ENCODE measurements at places on chromosomes 7 and 10.

GRCh38 chr7:142956951-142957623 is 5.1 kb downstream of the KEL start:
- DNase-seq = no peak

GRCh38 chr7:126778101-126778500 is 474.6 kb downstream of the GRM8 start:
- DNase-seq = no peak

- no peak for DNase-seq
Measured at GRCh38 chr7:77570330-77571011, 33.4 kb downstream of the PTPN12 start.

GRCh38 chr10:47331954-47332353 is 9.7 kb downstream of the GDF2 start:
- DNase-seq = no peak

DNA sequence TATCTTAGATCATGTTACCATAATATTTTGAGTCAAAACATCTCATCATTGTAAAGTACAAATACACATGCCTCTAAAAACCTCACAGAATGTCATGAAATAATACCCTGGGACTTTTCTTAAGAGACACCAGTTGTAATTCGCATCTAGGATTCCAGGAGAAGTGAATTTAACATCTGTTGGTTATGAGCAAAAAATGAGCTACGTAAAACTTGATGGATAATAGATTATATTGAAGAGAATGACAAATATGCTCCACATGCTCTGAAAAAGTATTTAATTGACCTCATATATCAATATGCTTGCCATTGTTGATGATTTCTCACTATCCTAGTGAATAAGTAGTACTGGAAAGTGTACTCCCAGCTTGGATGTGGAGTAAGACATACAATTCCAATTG is 227.0 kb downstream of the BBS9 start:
- DNase-seq = no peak

DNA sequence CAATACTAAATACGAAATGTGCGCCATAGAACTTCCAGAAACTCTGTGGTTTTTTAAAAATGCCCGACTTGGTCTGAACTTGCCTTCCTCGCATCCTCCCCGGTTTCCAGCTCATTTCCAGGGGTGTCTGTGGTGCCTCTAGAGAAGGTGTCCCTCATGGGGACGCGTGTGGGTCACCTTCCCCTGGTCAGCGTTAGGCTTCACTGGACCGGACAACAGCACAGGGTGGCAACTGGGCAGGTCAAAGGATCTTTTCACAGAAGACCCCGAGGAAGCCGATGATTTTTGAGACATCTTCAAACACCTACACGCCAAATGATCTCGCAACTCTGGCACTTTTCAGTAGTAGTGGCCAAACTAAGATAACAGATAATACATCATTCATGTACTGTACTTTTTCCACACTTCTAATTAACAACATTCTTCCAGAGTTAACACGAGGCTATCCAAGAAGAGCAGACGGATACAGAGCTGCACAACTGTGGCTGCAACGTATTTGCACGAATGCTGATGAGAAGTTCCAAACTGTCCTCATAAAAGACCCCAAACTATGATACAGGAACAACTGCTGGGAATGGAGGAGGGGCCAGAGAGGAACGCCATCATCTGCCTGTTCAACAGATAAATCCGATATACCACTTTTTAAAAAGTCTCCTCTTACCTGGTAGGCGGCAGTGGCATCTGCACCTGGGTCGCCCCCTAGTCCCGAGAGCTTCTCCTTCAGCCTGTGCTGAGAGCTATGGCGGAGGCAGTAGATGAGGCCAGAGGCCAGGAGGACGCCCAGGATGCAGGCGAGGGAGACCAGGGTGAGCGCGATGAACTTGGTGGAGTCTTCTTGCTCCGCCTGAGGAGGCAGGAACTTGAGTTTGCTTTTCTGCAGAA is 345.5 kb downstream of the DNAJB6 start:
- no peak for DNase-seq

GRCh38 chr7:120337308-120337907 is 64.4 kb downstream of the KCND2 start:
- DNase-seq = no peak

DNA sequence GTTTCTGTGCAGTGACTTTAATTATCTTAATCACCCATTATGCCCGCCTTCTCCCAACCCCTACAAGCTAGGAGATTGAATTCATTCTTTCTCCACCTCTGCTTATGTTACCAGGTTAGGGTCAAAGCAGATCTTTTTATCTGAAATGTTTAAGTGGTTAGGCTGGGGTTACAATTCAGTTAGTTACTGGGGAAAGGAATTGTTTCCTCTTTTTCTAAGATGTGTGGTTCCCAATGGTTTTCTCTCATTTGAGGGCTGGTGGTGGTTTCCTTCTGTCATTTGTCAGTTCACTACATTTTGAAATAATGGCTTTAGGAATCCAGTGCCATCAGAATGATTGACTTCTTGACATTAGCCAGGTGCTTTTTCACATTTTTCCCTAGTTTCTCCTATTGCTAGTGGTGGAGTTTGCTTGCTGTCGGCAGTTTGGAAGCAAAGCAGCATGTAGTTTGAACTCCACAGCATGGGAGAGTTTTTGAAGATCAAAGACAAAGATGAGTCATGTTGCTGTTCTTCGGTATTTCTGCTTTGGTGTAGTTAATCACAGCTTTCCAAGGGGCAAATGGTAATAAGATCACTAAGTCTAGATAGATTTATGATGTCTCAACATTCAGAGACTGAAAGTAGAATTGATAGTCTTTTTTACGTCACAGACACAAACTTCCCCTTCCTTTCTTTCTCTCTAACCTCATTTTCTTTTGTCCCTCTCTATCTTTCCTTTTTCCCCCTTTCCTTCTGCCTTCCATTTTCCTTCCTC is 168.2 kb downstream of the SND1 start:
- no peak for DNase-seq

GRCh38 chr10:11677480-11677879 is 64.7 kb upstream of the ECHDC3 start:
- DNase-seq = no peak

GRCh38 chr7:25541094-25541821 is 313.0 kb upstream of the NPVF start:
- no peak for DNase-seq

GRCh38 chr10:85921789-85922188 is 444.8 kb downstream of the GRID1 start:
- no peak for DNase-seq

DNA sequence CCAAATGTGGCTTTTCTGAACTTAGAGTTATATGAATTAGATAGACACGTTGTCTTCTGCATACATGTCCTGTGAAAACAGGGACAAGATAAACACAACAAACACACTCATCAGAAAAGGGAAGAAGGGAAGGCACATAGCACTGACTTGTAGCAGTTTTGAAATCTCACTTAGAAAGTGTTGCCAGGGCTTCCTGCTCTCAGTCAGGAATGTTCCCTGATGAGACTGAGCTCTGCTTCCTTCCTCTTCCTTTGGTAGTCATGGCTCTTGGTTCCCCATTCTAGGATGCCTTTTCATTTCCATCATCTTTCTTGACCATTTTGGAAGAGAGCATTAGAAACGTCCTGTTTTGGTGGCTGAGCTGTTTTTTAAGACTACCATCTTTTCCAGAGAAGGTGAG is 233.8 kb upstream of the LYZL1 start:
- DNase-seq = no peak

GRCh38 chr7:143334244-143334643 is 18.3 kb downstream of the CLCN1 start:
- no peak for DNase-seq

- DNase-seq = no peak
Measured at GRCh38 chr7:157423348-157423747, 86.5 kb downstream of the DNAJB6 start.

GRCh38 chr7:36570528-36571189 is 153.6 kb downstream of the AOAH start:
- no peak for DNase-seq

- no peak for DNase-seq
Measured at GRCh38 chr7:101547916-101548661, 81.0 kb downstream of the MYL10 start.

DNA sequence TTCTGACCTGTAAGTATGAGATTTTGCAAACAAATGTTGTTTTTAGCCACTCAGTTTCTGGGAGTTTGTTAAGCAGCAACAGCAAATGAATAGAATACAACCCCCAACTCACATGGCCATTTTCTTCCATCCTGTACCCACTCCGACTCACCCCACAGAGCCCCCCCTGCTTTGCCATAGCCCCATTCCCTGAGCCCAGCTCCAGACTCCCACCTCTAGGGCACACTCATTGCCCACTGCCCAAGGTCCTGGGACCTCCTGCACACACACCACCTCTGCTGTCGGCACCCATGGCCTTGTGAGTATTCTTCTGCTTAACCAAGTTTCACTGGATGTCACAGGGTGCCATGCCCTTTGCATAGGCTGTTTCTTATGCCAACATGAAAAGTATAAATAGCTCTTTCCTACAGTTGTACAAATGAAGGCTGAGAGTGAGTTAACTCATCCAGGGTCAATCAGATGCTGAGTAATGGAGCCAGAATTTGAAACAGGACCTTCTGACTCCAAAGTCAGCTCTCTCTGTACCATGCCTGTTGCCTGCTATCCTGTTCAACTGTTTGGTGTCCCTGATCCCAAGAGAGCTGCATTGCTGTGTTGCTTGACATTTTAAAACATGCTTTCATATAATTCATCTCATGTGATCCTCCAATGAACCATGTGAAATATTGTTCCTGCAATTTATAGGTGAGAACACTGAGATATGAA is 367.8 kb upstream of the ZMIZ1 start:
- no peak for DNase-seq

DNA sequence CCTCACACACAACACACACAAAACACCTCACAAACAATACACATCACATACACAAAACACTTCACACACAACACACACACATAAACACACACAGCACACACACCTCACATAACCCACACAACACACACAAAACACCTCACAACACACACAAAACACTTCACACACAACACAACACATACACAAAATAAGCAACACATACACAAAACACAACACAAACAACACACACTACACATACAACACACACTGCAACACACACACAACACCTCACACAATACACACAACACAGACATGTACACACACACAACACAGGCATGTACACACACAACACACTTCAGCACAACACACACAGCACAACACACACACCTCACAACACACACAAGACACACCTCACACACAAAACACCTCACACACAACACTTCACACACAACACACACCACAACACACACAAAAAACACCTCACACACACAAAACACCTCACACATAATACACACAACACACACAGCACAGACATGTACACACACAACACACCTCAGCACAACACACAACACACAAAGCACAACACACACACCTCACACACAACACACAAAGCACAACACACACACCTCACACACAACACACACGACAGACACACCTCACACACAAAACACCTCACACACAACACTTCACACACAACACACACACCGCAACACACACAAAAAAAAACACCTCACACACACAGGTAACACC is 107.5 kb downstream of the TNS3 start:
- no peak for DNase-seq

- no peak for DNase-seq
Measured at GRCh38 chr7:26081638-26082037, 70.4 kb upstream of the NFE2L3 start.

DNA sequence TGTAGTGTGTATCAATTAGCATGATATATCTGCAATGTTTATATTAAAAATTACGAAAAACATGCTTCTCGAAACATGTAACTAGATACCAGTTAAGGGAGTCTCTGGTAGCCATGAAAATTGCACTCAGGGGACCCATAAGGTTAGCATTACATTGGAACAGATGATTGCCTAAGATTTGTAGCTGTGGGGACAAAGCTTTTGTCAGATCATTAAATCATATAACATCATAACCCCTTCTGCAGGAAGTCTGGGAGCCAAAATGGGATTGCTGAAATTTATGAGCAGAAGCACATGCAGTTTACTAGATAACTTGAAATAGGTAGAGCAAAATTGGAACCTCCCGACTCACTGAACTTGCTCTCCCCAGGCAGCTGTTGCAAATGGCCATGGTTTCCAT is 235.0 kb upstream of the IGFBP3 start:
- no peak for DNase-seq

DNA sequence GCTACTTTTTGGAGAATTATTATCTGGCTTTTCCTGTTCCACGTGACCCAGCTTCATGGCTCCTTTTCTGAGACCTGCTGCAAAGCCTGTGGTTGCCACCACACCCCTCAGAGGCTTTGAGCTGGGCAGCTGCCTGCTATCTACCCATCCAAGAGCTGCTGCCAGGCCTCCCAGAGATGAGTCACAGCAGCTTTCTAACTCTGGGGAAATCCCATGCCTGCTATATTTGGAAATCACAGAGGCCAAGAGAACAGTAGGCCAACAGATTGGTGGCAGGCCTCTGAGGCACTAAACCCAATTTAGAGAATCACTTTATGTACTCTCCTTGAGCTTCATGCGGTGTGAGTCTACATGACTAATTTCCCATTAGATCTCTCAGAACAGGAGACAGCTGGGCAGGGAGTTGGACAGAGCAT is 35.2 kb downstream of the SGCE start:
- DNase-seq = no peak

DNA sequence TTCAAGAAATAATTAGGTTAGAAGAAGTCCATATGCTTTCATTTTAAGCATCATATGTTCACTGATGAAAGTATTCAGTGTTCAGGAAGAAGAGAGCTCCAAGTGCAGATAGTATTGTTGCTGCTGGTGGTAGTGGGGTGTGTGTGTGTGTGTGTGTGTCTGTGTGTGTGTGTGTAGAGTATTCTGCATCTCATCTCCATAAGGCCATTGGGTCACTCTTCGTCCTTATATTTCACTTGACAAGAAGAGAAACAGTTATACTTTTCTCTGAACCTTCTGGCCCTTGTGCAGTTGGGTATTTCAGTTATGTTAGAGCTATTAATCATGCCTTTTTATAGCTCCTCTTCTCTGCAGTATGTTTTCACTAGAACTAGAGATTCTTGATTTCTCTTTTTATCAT is 26.2 kb downstream of the ADAM22 start:
- DNase-seq = no peak

GRCh38 chr7:101635484-101635883 is 6.4 kb upstream of the MYL10 start:
- DNase-seq = no peak

DNA sequence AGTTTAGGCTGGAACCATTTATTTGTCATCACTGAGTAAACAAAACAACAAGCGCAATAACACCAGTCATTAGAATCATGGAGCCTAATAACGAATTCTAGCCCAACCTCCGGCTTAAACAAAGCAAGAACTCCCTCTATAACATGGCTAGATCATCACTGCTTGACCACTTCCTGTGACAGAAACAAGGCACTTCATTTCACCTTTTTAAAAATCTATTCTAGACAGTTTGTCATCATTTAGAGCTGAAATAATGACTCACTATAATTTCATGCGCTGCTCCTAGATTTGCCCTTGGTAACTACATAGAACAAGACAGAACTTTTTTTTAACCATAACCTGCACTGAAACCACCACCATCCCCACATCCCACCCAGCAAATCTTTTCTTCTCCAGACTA is 81.3 kb downstream of the OSBPL3 start:
- no peak for DNase-seq

GRCh38 chr7:91068136-91068795 is 196.0 kb upstream of the FZD1 start:
- no peak for DNase-seq

GRCh38 chr10:94725871-94726270 is 36.6 kb upstream of the CYP2C19 start:
- no peak for DNase-seq

Measured in D721Med (cell line).